ENCODE measurements at places on chromosomes 3 and 15.

DNA sequence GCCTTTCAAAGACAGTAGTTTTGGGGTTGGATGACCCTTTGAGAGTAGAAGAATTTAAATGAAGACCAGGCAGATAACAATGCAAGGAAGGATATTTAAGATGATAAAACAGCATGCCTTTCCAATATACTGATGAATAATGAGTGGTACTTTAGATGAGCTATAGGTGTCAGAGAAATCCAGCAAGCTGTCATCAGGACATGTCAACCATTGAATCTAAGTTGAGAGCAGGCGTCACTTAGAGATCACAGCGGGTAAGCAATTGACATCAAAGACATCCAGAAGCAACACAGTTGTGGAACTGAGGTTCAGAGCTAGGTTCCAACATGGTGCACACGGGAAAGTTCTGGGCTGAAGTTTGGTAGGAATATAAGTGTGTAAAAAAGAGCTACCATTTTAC, 25.0 kb downstream of the CCDC54 start:
- no peak for DNase-seq

DNA sequence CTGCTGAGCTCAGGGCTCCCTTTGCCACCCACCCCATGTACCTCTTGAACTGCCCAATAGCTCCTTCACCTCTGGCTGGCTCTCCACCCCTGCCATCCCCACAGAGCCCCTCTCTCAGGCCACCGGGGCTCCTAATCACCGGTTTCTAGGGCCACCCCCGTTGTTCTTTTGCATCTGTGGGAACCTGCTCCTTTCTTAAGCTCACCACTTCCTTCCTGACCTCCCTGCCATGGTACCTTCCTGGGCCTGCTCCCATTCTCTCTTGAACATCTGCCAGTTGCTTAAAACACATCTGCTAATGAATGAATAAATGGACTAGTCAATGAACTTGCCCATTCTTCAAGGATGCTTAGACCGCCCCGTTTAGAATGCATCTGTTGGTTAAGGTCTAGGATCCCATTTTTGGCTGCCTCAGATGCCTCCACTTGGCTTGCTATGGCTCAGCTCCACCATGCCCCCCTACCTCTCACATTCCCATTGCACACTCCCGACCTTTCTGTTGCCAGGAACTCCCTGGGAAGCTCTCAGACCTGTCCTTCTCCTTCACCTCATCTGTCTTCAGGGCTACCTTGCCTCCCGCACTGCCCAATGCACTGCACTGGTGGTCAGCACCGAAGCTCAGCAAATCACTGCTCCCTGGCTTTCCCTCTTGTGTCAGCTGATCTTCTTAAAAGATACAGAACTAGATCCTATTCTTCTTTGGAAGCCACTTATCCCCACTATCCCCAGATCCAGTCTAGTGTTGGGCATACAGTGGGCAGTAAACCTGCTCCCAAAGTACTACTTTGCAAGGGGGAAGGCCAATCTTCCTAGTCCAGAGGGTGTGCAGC, 9.1 kb downstream of the AMOTL2 start:
- DNase-seq, result no peak

GRCh38 chr15:101085311-101085700, 166.1 kb downstream of the LRRK1 start:
- no peak for DNase-seq

DNA sequence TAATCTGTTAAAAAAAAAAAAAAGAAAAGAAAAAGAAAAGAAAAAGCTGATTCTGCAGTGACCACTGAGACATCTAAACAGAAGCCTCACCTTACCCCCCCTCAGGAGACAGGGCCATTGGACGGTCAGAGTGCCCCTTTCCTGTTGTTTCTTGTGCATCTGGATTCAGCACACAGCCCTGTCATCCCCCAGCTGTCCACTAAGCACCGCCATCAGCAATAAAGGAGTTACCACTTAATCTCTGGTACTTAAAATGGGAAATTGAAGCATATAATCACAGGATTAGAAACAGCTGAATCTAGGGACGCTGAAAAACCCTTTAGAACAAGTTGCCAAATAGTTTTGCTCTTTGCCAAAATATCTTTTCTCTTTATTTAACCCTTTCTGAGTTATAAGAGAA, 62.5 kb downstream of the TRIM69 start:
- DNase-seq, result no peak

DNA sequence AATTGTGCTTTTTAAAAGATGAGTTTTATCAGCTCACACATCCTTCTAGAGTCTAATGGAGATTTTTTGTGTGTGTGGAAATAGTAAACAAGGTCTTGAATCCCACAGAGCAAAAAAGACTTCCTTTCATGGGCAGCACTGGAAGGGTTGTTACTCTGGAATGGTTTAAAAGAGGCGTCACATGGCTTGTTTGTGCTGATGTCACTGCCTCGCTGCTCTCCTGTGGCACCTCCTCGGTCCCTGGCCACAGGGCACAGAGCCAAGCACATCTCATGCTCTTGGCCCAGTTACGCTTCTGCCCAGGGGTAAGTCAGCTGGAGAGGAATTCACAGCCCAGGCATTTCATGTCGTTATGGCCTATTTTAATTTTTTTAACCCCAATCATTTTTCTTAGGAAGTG, 53.2 kb downstream of the PGPEP1L start:
- no peak for DNase-seq
